Epithelial cell of prostate (primary cell): ENCODE measurements at places on chromosomes 7 and 10.
A peak's percentile ranks its signal among the peaks of the same experiment; 100 is the strongest.

DNA sequence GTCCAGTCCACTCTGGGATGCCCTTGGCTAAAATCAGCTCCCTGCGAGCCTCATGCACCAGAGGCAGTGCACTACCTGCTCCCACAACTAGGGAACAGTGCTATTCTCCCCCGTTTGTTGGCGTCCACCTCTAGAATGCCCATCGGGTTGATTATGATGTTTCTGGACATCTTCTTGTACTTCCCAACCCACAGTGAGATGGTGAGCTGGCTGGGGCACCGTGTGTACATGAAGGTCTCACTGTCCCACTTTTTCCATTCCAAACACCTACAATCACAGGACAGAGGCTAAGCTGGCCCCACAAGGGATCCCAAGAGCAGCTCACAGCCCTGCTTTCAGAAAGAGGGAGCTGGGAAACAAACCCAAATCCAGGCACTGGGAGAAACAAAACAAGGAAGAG lies 126.2 kb upstream of the ZNF92 start:
- DNase-seq = no peak

- DNase-seq = peak; percentile 73
These were observed 139.3 kb downstream of the C1GALT1 start for GRCh38 chr7:7321681-7322080.

DNA sequence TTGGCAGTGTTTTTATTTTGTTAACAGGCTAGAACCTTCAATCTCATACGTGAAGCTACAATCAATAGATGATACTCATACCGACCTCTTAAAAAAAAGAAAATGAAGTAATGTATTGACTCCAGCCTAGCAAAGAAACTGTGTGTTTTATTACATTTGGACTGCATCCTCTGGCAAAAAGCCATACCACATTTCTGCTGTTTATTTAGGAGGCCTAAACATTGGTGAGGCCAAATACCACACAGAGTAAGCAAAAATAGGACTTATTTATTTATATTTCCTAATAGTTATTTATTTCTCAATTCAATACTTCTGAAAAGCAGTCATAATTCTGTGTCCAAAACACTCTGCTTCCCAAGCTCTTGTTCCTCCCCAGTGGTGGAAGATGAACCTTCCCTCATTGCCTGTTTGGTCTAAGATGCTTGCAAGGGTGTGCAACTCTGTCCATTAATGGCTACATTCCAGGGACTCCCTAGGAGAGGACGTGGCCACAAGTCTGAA lies 398.8 kb upstream of the KLF6 start:
- no peak for DNase-seq

- no peak for DNase-seq
These were observed 277.6 kb upstream of the SORCS1 start for GRCh38 chr10:107442035-107442505.

GRCh38 chr10:71840177-71840957 lies 10.7 kb downstream of the PSAP start:
- no peak for DNase-seq

GRCh38 chr10:84391326-84391725 lies 62.9 kb downstream of the CCSER2 start:
- no peak for DNase-seq

GRCh38 chr7:24741679-24742505 lies 15.4 kb downstream of the GSDME start:
- peak; percentile 81 for DNase-seq

GRCh38 chr7:19133886-19134285 lies 11.3 kb downstream of the FERD3L start:
- DNase-seq = no peak

DNA sequence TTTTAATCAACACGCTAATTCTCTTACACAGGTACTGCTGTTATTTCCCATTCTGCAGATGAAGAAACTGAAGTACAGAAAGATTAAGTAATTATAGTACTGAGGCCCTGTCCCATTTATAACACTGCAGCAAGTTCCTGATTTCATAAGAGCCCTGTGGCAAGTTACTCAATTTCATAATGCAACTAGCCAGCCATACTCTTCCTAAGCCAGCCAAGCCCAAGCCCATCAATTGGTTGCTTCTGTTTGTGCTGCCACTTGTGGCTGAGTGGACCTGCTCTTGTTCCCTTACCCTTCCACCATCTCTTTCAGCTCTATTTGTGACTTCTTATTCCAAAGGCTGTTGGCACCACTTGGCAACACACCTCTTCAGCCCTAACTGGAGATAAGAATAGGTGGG lies 19.7 kb upstream of the PRPF18 start:
- DNase-seq = no peak

- DNase-seq = no peak
These were observed 12.8 kb upstream of the MBL2 start for GRCh38 chr10:52785418-52785817.

DNA sequence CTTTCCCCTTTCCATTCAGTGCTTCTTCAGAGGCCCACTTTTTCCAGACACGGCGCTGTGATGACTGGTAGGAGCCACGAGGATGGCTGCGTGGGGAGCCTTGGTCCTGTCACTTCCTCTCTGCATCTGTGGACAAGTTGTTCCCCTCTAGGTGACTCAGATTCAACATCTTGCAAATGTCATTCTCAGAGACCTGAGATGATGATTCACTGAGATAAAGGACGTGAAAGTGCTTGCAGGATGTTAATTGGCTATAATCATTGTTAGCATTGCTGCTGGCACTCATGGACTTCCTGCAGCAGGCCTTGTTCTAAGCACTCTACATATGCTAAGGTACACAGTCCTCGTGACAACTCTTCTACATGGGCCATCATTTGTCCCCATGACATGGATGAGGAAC lies 489.8 kb upstream of the ZMIZ1 start:
- DNase-seq = peak; percentile 12

DNA sequence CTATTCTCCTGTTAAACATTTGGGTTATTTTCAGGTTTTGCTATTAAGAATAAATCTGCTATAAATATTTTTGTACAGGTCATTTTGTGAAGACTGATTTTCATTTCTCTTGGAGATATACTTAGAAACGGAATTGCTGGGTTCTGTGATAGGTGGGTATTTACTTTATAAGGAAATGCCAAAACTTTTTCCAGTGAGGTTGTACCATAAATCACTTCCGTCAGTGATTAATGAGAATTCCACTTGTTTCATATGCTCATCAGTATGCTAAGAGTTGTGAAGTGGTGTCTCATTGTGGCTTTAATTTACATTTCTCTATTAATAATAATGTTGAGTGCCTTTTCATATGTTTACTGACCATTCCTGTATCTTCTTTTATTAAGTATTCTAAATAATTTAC lies 84.0 kb upstream of the KLF14 start:
- DNase-seq = no peak

- no peak for DNase-seq
These were observed 28.1 kb downstream of the DNMBP start for GRCh38 chr10:99981581-99982199.

DNA sequence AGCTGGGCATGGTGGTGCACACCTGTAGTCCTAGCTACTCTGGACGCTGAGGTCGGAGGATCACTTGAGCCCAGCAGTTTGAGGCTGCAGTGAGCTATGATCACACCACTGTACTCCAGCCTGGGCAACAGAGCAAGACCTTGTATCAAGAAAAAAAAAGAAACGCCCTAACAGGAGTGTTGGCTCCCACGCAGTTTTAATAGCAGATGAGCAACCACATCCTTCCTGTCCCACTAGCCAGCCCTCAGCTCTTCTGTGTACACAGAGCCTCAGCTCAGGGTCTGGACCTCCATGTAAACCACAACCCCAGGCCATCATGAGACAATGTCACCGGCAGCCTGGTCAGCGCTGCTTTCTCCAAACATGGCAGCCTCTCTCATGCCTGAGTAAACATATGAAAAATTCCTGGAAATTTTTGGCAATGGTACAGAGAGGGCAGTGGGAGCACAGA lies 108.2 kb downstream of the PIP4K2A start:
- DNase-seq = no peak

- DNase-seq = no peak
These were observed 119.5 kb downstream of the DOCK4 start for GRCh38 chr7:112086496-112087254.

DNA sequence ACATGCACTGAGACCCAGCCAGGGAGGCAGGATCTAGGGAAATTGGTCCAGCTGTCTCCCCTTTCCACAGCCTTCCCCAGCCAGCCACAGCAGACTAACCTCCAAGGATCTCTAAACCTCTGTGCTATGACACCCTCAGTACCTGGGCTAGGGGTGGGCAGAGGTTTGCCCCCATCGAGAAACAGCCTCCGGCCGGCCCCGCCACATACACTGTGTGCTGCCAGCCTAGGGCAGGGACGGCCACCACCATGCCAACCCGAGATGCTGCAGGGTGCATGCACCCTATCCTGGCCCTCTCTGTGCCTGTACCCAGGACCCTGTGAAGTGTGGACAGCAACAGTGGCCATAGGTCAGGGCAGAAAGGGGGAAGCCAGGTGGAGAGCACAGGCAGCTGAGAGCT lies 58.1 kb downstream of the PARP12 start:
- DNase-seq = no peak

DNA sequence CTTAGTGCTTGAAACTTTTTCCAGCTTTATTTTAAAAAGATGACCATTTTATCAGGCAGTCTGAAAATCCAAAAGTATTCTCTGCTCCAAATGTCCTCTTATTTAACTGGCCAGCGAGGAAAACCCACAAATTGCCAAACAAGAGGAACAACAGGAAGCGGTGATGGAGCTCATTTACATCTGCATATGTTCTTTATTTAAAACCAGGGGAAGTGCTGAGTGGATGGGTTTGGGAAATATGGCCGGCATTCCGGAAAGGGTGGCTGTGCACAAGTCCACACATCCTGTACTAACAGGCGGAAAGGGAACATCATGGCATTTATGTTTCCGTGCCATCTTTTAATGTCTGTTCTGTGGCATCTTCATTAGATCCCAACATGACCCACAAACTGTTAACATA lies 974.5 kb downstream of the LRMDA start:
- no peak for DNase-seq

DNA sequence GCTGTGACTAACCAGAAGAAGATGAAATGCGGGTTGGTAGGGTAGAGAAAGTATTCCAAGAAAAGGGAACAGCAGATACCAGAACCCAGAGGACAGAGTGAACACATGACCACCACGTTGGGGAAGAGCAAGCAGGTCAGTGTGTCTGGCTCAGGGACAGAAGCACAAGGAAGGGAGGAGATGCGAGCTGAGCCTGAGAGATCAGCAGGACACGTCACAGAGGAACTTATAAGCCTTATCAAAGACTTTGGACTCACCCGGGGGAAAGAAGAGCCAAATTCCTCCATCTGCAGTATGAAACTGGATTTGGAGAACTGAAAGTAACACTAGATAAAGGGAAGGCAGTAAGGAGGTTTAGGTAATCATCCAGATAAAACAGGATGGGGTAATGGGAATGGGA lies 232.1 kb upstream of the NPVF start:
- no peak for DNase-seq

- DNase-seq = no peak
These were observed 18.5 kb downstream of the SHH start for GRCh38 chr7:155793720-155794119.

DNA sequence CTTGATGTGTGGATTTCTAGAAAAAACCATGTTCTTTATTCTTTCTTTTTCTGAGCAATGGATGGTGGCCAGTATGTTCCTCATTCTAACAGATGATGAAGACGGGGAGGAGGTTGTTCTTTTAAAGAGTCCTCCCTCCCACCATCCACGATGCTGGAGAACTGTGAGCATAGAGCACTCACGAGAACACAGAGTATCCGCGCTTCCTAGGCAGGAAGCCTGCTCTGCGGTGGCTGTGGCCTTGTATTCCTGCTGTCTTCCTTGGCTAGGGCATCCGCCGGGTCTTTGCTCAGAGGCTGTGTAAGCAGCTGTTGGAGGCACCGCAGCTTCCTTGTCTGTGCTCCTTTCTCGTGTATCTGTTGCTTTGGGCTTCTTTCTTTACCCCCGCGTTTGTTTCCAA lies 214.2 kb downstream of the CCDC3 start:
- DNase-seq = no peak

DNA sequence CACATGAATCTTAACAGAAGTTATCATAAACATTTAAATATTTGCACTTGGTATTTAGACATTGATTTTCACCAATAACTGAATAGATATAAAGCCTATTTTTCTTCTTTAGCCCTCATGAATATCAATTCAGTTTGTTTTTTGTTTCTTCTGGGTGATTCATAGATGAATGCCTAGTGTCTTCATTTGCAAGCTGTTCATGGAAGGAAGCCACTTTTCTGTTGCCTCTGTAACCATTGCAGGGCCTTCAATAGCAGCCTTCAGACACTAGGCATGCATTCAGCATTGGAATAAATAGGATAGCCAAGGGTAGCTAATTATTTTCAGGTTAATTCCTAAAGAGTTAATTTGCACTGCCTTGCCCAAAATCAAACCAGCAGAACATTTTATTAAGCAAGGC lies 375.3 kb downstream of the DPP6 start:
- DNase-seq = no peak

DNA sequence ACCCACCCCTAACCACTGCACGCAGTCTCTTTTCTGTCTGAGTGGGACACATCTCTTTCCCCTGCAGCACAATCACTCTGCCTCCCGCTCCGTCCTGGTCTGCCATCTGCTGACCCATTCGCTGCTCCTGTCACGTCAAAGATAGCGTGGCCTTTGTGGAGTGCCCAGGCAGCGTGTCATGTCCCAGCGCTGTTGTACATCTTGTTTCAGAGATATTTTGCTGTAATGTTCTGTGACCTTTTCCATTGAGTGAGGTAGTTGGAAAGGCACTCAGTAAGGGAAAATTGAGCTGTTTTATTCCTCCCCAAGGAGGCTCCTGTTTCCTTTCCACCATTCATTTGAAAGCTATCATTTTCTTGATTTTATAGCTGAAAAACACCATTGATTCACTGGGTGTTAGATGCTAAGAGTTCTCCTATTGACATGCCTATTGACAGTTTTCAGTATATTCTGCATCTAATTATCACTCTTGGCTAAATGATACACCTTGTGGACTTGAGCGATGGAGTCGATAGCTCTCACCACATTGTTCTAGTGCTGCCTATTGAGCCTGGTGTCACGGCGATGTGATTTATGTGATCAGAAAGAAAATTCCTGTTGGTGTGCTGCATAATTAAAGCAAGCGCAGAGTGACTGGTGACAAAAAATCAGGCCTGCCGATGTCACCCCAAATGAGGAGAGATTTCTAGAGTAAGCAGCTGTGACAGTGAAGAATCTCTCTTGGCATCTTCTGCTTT lies 372.6 kb downstream of the LRMDA start:
- DNase-seq = no peak

DNA sequence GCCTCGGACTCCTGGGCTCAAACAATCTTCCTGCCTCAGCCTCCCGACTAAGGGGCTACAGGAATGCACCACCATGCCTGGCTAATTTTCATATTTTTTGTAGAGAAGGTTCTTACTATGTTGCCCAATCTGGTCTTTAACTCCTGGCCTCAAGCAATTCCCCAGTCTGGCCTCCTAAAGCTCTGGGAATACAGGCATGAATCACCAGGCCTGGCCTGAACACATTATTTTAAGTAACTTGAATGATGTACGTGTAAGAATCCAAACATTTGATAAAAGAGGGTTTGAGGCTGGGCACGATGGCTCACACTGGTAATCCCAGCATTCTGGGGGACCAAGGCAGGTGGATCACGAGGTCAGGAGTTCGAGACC lies 13.0 kb upstream of the BAMBI start:
- no peak for DNase-seq

GRCh38 chr7:106225856-106226255 lies 58.9 kb downstream of the NAMPT start:
- DNase-seq = no peak
